H9 (cell line): ENCODE measurements at places on chromosomes 2 and 18.

DNA sequence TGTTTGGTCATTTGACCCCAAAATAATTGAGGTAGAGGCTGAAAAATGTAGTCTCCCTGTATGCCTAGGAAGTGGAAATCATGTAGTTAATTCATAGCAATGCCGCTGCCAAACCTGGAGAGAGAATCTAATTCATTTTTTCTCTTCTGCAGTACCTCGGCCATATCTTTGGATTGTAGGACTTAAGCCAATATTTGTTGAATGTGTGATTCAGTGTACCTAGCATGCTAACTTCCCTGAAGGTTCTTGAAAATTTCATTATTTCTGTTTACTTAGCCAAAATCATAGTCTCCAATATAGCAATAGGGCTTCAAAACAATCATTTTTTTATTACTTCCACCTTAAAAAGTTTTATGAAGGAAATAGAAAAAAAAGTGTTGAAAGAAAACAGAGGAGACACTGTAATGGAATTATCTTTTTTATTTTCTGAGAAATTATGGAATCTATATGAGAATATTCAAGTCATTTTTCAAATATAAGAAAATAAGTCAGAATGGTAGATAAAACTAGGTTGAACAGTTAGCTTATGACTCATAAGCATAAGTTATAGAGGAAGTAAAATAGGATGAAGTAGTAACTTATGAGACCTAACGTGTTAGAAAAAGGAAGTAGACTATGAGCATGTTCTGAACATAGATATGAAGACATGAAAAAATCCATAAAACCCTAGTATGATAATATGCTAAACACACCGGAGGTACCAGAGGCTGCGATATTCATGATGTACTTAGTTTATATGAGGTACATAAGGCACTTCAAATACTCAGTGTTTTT is 35.2 kb upstream of the CDH19 start:
- DNase-seq, result no peak
- H3K27ac ChIP-seq, result no peak overlapping the region
- no peaks in the 10 kb centered on the region for H3K27me3 ChIP-seq
- H3K36me3 ChIP-seq, result no peaks in the 10 kb centered on the region
- H3K4me3 ChIP-seq, result no peak overlapping the region
- no peaks in the 10 kb centered on the region for H3K4me1 ChIP-seq

DNA sequence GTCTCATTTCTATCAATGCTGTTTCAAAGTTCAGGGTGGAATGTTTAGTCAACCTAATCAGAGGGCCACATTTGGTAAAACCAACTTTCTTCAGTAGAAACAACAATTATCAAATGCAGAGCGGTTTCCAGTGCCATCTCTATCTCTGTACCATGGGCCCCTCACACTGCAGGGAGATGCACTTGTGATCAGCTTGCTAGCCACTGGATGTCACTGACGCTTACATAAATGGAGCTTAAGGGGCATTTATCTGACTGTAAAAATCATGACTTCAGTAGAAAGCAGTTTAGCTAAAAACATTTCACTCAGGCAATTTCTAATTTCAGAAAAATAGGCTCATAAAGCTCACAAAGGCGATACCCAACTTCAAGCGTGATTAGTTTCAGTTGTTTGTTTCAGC is 678.0 kb downstream of the ZEB2 start:
- H3K36me3 ChIP-seq, result no peaks in the 10 kb centered on the region
- H3K4me1 ChIP-seq, result no peaks in the 10 kb centered on the region
- no peaks in the 10 kb centered on the region for H3K27me3 ChIP-seq

DNA sequence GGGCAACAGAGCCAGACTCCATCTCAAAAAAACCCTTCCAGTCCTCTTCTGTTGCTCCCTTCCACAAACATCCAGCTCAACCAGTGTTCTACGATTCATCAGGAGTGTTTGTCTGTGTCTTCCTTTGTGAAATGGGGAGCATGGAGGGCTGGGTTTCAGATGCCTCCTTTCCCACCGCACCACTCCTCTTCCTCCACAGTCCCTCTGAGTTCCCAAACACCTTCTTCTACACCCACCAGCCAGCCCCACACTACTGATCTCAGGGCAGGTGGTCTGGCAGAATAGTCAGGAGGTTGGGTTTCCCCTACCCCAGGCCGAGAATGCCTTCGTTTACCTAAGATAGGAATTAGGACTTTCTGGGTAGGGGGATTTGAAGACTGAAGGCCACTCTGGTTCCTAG is 36.9 kb downstream of the NGEF start:
- DNase-seq, result no peak
- no peaks in the 10 kb centered on the region for H3K27me3 ChIP-seq
- H3K36me3 ChIP-seq, result no peaks in the 10 kb centered on the region

- no peaks in the 10 kb centered on the region for H3K27me3 ChIP-seq
- no peaks in the 10 kb centered on the region for H3K36me3 ChIP-seq
- H3K27ac ChIP-seq, result no peak overlapping the region
- no peaks in the 10 kb centered on the region for H3K4me1 ChIP-seq
- DNase-seq, result no peak
Measured at GRCh38 chr18:77550625-77551024, 301.0 kb downstream of the GALR1 start.

DNA sequence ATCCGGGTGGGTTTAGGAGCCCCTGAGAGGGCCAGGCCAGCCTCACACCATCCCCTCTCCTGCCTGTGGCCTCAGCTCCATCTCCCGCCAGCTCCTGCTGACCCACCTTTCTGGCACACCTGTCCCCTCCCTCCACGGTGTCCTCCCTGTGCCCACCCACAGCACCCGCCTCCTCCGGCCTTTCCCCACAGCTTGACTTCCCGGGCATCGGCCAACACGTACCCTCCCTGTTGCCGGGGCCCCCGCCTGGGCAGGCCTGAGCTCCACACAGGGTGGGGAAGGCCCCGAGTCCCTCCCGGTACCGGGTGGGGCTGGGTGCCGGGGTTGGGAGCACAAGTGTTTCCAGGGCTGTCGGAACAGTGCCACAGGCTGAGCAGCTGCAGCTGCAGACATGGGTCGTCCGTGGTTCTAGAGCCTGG is 6.5 kb downstream of the GPC1 start:
- no peaks in the 10 kb centered on the region for H3K36me3 ChIP-seq
- DNase-seq, result no peak
- H3K4me1 ChIP-seq, result no peaks in the 10 kb centered on the region; the same call in 1 of the 2 replicates
- H3K27ac ChIP-seq, result no peak overlapping the region
- no peak overlapping the region for H3K4me3 ChIP-seq
- H3K27me3 ChIP-seq, result peaks cover 9% of the 10 kb centered on the region; the same call in 1 of the 2 replicates

DNA sequence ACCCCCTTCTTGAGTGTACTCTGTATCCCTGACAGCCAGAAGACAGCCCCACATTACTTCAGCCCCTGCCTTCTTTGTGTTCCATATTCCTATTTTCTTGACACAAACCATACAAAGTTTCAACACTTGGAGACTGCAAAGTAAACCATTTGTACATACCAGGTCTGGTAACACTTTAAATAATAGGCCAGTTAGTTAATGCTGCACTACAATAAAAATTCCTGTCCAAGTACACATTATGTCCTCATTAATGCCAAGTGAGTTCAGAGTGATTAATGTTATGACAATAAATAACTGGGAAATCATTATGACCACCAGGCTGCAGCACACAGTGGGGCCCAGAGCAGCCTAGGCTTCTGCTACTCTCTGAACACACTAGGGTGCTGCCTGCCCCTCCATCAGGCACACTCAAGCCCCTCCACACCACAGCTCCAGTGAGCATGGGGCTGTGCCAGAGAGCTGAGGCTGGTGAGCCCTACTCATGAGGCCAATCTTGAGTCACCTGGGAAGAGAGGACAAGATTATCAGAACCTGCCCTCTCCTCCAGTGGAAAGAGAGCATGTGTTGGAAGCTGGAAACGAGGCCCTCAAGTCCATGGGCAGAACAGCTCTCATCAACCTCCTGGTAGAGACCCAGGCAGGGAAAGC is 138.7 kb downstream of the TTC32 start:
- H3K36me3 ChIP-seq, result no peaks in the 10 kb centered on the region
- H3K4me3 ChIP-seq, result no peak overlapping the region
- no peaks in the 10 kb centered on the region for H3K4me1 ChIP-seq
- H3K27me3 ChIP-seq, result no peaks in the 10 kb centered on the region
- DNase-seq, result no peak

DNA sequence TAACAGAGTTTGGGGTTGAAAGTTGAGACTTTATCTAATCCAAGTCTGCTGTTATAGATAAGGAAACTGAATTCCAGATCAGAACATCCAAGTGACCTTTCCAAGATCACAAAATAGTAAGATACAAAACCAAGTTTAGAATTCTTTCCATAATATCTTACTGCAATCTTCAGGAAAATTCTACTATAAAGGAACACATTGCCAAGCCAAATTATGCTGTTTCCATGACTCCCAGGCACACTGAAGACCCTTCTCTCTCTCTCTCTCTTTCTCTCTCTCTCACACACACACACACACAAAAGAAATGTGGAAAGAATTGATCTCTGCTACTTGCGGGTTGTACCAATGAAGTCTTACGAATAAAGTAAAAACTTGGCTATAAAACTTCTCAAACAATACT is 398.4 kb downstream of the METTL4 start:
- H3K27ac ChIP-seq, result no peak overlapping the region
- no peaks in the 10 kb centered on the region for H3K36me3 ChIP-seq
- H3K4me1 ChIP-seq, result peaks cover 3% of the 10 kb centered on the region; the same call in 1 of the 2 replicates
- DNase-seq, result no peak
- H3K27me3 ChIP-seq, result no peaks in the 10 kb centered on the region

GRCh38 chr2:152456262-152456661 is 121.3 kb downstream of the FMNL2 start:
- no peaks in the 10 kb centered on the region for H3K27me3 ChIP-seq
- peaks cover 13% of the 10 kb centered on the region; the same call in 1 of the 2 replicates for H3K4me1 ChIP-seq
- H3K27ac ChIP-seq, result no peak overlapping the region
- DNase-seq, result no peak
- H3K4me3 ChIP-seq, result no peak overlapping the region
- H3K36me3 ChIP-seq, result peaks cover 13% of the 10 kb centered on the region

GRCh38 chr2:24343225-24343882 is 17.0 kb downstream of the ITSN2 start:
- no peaks in the 10 kb centered on the region; the same call in 1 of the 2 replicates for H3K4me1 ChIP-seq
- H3K27ac ChIP-seq, result no peak overlapping the region
- no peaks in the 10 kb centered on the region for H3K36me3 ChIP-seq
- H3K27me3 ChIP-seq, result no peaks in the 10 kb centered on the region
- no peak for DNase-seq
- H3K4me3 ChIP-seq, result no peak overlapping the region
